ENCODE measurements at places on chromosomes 11 and 22.

GRCh38 chr11:130278151-130278550, 36.6 kb downstream of the ZBTB44 start:
- no peak for DNase-seq

GRCh38 chr11:91299980-91300379, 924.6 kb upstream of the FAT3 start:
- no peak for DNase-seq

DNA sequence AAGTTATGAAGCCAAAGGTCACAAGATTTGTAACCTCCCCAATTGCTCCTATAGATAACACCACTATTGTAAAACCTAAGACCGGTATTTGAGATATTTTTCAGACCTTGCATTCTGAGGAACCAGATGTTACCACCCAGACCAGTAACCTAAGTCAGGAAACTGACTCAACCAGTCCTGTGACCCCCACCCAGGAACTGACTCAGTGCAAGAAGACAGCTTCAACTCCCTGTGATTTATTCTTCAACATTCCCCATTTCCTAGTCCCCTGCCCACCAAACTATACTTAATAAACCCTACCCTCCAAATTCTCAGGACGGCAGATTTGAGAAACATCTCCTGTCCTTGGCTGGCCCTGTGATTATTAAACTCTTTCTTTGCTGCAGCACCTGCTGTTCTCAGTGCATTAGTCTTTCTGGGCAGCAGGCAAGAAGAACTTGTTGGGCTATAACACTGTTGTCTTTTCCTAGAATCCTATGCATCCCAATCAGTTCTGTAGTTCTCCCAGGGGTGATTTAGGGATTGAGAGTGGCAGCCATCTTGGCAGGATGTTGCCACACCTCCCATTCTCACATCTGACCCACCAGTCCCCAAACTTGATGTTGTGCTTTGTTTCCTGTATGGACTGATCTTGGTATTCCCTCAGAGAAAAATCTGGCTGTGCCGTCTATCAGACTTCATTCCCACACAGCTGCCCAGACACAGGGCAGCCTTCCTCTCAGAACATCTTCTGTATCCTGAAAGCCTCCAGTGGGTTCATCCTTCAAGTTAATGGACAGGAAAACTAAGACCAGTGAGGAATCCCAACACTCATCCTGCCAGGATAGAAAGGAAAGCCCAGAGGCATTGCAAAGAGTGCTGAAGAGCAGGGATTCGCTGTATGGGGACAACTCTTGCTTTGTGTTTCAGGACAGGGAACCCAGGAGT, 104.0 kb downstream of the PDE2A start:
- DNase-seq: no peak

DNA sequence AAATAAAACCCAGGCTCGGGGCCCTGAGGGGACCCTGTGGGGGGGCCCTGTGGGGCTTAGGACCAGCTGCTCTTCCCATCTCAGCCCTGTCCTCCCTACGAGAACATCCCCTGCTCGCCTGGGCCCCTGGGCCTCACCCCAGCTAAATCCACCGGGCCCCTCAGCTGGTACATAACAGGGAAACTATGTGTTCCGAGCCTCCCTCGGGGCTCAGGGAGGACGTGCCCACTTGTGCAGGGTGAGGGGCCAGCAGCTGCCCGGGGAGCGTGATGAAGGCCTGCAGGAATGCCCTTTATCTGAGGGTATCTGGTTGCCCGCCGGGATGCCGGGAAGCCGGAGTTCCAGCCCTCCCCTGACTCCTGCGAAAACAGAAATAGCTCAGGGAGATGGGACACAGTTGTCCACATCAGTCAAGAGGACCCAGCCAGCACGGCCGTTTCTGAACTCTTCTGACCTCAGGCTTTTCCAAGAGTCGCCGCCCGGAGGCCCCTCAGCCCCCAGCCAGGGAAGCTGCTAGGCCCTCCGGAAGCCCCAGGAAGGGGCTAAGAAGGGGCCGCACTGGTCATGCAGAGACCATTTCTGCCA, 20.6 kb downstream of the MRPL23 start:
- DNase-seq: no peak

DNA sequence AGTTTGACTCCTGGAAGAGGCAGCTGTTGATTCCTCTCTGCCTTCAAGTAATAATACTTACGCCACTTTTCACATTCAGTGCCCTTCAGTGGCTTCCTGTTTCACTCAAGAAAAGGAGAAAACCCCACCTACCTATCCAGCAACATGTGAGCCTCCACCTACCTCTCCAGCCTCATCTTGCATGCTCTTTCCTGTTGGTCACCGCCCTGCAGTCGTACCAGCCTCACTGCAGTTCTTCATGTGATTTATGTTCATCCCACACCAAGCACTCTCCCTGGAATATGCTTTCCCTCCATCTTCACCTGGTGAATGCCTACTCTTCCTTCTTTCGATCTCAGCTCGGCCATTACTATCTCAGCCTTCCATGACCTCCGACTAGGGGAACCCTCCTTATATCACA, 21.8 kb upstream of the YWHAH start:
- no peak for DNase-seq

DNA sequence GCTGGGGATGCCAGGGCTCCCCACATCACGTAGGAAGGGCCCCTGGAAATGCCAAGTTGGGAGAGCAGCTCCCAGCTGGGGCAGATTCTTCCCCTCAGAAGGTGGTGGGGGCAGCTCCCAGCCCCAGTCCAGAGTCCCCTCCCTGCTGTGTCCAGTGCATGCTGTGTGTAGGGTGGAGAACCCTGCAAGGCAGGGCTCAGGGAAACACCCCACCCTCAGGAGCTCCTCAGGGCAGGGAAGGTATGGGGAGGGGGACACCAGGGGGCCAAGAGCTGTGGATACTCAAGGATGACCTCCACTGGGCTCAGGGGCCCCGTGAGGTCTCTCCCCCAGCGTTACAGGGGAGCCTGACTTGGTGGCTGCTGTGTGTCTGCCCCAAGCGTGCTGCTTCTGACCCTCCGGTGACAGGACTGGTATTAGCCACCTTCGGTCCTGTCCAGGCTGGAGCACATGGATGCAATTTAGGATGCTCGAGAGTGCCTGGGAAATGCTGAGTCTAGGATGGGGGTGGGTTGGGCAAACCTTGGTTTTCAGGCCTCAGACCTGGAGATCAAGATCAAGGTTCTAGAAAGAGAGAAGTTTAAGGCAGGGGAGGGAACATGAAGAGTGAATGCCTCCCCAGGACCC, 16.1 kb upstream of the CABP7 start:
- no peak for DNase-seq

DNA sequence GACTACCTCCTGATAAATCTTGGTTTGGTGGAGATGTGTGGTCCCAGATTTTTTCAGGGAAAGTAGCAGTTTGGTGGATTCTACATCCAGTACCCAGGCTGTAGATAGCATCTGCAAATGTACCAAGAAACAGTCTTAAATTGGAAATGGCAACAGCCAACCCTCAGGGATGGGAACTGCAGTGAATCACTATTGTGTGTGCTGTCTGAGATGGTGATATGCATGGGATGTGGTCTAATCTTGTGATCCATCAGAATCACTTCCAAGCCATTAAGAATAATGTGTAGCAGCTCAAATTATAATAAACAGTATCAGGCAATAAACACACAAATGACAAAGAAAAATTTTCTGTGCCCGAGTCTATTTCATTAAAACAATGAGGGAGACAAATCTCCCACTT, 3.4 kb downstream of the OLFML1 start:
- no peak for DNase-seq

DNA sequence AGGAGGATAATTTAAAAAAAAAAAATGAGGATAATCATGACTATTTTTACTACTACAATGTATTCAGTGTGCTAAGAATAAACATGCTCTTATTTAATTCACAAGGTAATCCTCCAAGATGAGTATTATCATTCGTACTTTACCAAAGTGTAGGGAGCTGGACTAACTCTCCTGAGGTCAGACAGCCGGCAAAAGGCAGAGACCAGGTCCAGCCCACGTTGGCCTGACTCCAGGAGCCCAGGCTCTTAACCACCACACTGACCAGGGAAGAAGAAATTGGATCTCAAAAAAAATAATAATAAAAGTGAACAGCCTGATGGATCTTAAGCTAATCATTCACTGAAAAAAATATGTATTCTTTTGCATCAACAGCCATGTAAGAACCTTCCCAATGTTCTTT, 25.2 kb downstream of the PLAAT3 start:
- no peak for DNase-seq

DNA sequence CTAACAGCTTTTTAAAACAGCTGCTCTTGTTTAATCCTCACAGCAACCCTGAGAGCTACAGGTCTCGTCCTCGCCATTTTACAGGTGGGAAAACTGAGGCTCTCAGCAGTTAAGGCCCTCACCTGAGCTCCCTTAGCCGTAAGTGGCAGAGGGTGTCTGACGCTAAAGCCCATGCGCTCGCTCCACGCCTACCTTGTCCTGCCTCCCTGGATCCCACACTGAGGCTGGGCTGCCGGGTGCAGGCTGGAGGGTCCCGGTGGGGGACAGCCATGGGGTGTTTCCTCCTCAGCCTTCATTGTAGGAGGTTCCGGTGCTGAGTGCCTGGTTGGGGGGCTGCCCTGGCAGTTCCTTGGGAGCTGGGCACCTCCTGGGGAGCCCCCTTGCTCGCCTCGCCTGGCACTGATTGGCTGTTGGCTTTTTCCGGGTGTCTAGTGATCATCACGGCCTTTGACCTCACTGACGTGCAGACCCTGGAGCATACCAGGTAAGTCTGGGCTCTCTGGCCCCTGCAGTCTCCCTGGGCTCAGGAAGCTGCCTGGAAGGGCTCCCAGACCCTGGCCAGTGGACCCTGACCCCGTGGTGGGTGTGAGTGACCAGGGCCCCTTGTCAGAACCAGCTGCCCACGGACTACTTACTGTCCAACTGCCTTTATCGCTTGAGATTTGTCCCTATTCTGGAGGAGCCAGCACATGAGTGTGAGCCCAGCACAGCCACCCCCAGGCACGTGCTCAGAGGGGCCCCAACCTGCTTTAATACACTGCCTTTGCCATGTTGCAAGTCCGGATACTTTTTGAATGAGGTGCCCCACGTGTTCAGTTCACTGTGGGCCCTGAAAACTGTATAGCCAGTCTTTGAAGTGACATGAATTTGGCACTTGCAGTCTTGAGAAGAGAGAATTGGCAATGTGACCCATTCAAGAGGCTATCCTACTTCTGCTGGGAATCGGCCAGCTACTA, 12.6 kb downstream of the RAB36 start:
- DNase-seq: peak; percentile 5

- DNase-seq: no peak
These were observed 47.9 kb downstream of the CHRDL2 start for GRCh38 chr11:74683279-74683871.

DNA sequence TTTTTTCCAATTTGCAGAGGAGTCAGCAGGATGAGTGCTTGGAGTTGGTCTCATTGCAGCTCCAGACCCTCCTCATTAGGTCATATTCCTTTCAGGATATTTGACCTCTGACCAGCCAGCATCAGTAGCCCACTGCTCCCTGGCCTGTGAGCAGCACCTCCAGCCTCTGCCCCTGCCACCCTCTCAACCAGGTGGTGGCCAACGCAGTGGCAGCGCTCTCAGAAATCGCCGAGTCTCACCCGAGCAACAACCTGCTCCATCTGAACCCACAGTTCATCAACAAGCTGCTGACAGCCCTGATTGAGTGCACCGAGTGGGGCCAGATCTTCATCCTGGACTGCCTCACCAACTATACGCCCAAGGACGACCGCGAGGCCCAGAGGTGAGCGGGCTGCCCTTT, 27.0 kb downstream of the C22orf42 start:
- DNase-seq: no peak

GRCh38 chr11:58921778-58922390, 17.4 kb upstream of the GLYATL1 start:
- no peak for DNase-seq

GRCh38 chr22:42438293-42438650, 6.1 kb upstream of the NFAM1 start:
- no peak for DNase-seq

DNA sequence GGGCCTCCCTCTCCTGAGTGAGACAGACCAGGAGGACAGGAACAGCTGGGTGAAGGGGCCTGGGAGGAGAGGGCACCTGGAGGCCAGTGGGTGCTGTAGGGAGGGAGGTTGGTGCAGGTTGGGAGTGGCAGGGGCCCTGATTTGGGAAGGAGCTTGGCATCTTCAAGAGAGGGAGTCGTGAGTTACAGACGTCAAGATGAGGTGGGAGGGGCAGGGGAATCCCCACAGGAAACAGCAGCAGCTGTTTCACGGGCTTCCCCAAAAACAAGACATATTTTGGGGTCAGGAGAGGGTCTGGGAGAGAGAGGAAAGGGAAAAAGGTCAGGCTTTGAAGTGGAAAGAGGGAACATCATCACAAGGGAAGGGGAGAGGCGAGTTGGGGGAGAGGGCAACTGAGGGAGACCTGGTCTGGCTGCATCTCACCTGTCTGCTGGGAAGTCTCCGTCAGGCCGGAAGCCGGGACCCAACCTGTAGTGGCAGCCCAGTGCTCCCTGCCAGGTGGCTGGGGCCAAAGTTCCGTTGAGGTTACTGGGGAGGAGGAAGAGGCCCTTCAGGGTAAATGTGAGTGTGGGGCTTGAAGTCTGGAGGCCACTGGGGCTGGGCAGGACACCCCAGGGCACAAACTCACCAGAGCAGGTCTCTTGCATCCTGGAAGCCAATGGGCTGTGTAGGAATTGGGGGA, 4.4 kb downstream of the NAALADL1 start:
- DNase-seq: no peak

DNA sequence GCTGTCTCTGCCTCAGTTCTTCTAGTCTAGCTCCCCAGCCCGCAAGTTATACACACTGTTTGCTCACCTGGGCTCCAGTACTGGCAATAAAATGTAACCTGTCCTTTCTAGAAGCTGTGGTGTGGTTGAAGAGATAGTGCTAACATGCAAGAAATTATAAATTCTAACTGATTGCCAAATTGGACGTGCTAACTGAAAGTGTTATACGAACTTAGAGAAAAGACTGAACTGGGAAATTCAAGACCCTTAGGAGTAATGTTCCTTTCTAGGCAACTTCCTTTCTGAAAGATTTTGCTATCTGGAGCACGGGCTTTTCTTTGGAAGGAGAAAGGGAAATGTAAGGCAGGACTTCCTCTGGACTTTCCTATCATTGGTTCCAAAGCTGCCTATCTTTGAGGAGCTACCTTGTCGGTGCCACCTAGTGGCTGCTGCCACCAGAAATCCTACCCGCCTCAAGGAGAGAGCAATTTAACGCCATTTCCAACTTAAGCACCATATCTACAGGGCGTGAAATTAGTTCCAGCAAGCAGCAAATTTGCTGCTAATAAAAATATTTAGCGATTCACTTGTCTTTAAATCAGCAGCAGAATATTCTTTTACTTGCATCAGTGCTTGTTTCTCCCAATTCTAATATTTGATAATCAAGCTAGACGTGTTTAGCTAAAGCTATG, 12.7 kb upstream of the TMEM218 start:
- DNase-seq: peak; percentile 47

DNA sequence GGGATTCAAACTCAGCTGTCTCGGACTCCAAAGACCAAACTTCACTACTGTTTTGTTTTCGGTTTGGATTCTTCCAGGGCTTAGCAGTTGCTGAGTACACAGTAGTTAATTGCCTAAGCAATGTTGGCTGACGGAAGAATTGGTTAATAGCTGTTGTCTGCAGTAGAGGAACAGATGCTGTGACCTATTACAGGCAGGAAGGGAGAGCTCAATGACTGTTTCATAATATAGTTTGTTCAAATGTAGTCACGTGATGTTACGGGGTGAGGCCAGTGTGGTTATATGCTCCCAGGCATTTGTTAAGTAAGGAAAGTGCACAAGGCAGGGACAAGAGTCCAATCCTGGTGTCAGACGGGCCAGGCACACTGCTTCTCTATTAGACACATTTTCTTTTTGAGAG, 222.6 kb upstream of the CCDC90B start:
- DNase-seq: peak; percentile 17

GRCh38 chr11:79076526-79077115, 364.2 kb downstream of the TENM4 start:
- peak; percentile 22 for DNase-seq

All from NCI-H82 (cell line).